Smooth muscle cell of the umbilical artery (primary cell): ENCODE measurements at places on chromosomes 5 and 9. TPM values are rescaled to one million over a fixed set of nuclear protein-coding genes. Genes with fewer than 3 reads are reported as not detected.

Gene SLC6A7
- not detected in 2 replicates for total RNA-seq

Gene ADAMTS16
- total RNA-seq: 3.9 and 10.7 TPM in 2 replicates

Gene MSX2
- total RNA-seq: 0.28 and 1.5 TPM in 2 replicates

Gene PTGDS
- total RNA-seq: 8.3 and 21.4 TPM in 2 replicates

Gene KIF20A
- 3.9 and 27.8 TPM in 2 replicates for total RNA-seq

Gene MVB12B
- total RNA-seq: 5.3 and 6.0 TPM in 2 replicates

Gene GLDC
- total RNA-seq: under 0.01 and 1.3 TPM in 2 replicates

Gene LHX3
- not detected in 2 replicates for total RNA-seq

Gene KIF4B
- 0.09 TPM in 1 of 2 replicates, not detected in the other for total RNA-seq

Gene MYOT
- total RNA-seq: not detected in 2 replicates

Gene PPP3R2
- not detected in 2 replicates for total RNA-seq

Gene LEAP2
- 0.18 and 0.30 TPM in 2 replicates for total RNA-seq

Gene IL7R
- total RNA-seq: 3.6 and 9.0 TPM in 2 replicates

Gene PCDHGB6
- total RNA-seq: 2.4 and 2.8 TPM in 2 replicates

Gene FRRS1L
- total RNA-seq: under 0.01 and 0.28 TPM in 2 replicates

Gene OR1N1
- not detected in 2 replicates for total RNA-seq

Gene F12
- total RNA-seq: 0.51 and 0.89 TPM in 2 replicates

Gene SLC34A3
- total RNA-seq: under 0.01 TPM in 1 of 2 replicates, not detected in the other

Gene C8G
- total RNA-seq: 0.59 TPM in 1 of 2 replicates, not detected in the other

Gene GTF2H2
- 22.0 and 35.7 TPM in 2 replicates for total RNA-seq

Gene IGIP
- total RNA-seq: 16.2 and 18.7 TPM in 2 replicates

Gene TRIM7
- 0.30 and 0.69 TPM in 2 replicates for total RNA-seq

Gene KCNMB1
- total RNA-seq: 0.05 TPM in 1 of 2 replicates, not detected in the other

Gene MIGA2
- 21.1 and 38.8 TPM in 2 replicates for total RNA-seq

Gene TOR1B
- 58.1 and 58.2 TPM in 2 replicates for total RNA-seq

Gene HRCT1
- 0.30 and 0.51 TPM in 2 replicates for total RNA-seq

Gene TAF11L10
- total RNA-seq: not detected in 2 replicates

Gene TMEM215
- total RNA-seq: not detected in 2 replicates

Gene STPG3
- total RNA-seq: not detected in 2 replicates

Gene AMBP
- not detected in 2 replicates for total RNA-seq

Gene ARRDC1
- 10.7 and 21.8 TPM in 2 replicates for total RNA-seq

Gene FBP1
- total RNA-seq: not detected in 2 replicates

Gene PTGR1
- 46.6 and 60.8 TPM in 2 replicates for total RNA-seq

Gene SVEP1
- total RNA-seq: 9.2 and 15.4 TPM in 2 replicates

Gene HK3
- not detected in 2 replicates for total RNA-seq

Gene IARS1
- 468 and 483 TPM in 2 replicates for total RNA-seq

Gene NR2F1
- total RNA-seq: 17.2 and 19.9 TPM in 2 replicates

Gene TMEM232
- 1.7 and 3.9 TPM in 2 replicates for total RNA-seq

Gene FLT4
- 0.30 and 0.46 TPM in 2 replicates for total RNA-seq

Gene PNPLA7
- 0.59 and 2.3 TPM in 2 replicates for total RNA-seq

Gene ACER2
- total RNA-seq: 3.6 and 4.0 TPM in 2 replicates

Gene PDGFRB
- total RNA-seq: 69.6 and 88.5 TPM in 2 replicates

Gene SLCO6A1
- not detected in 2 replicates for total RNA-seq

Gene IL9
- not detected in 2 replicates for total RNA-seq

Gene MARVELD2
- 0.30 and 1.3 TPM in 2 replicates for total RNA-seq
